HFFc6 (cell line): ENCODE measurements at places on chromosomes 13 and 19. TPM values are rescaled to one million over a fixed set of nuclear protein-coding genes. Genes with fewer than 3 reads are reported as not detected.

- H3K36me3 ChIP-seq: peaks cover 4% of the 10 kb centered on the region; the same call in 1 of the 2 replicates
- no peaks in the 10 kb centered on the region for H3K4me1 ChIP-seq
- H3K4me3 ChIP-seq: no peak overlapping the region
- no peak for DNase-seq
- H3K27me3 ChIP-seq: no peaks in the 10 kb centered on the region; the same call in 1 of the 2 replicates
Measured at GRCh38 chr19:20667281-20667680, 5.9 kb upstream of the ZNF626 start.

- no peak overlapping the region for H3K4me3 ChIP-seq
- no peaks in the 10 kb centered on the region for H3K27me3 ChIP-seq
- no peaks in the 10 kb centered on the region for H3K36me3 ChIP-seq
- no peak for DNase-seq
- H3K27ac ChIP-seq: no peak overlapping the region
- no peaks in the 10 kb centered on the region for H3K4me1 ChIP-seq
Measured at GRCh38 chr13:70171151-70171550, 62.9 kb upstream of the KLHL1 start.

DNA sequence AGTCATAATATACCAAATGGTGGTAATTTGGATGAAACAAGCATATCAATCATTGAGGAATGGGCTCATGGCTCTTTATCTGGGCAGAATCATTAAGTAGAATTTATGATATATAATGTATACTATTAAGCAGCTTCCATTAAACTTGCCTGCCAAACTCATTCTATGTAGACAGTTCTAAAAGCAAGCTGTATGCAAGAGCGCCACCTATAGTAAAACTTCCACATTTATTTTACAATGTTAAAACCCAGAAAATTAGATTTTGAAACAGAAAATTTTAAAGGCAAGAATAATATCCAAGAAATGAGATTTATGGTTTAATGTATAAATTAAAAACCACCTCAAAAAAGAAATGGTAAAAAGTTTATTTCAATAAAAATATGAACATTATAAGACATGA is 161.5 kb downstream of the MZT1 start:
- no peak overlapping the region for H3K27ac ChIP-seq
- no peak overlapping the region for H3K4me3 ChIP-seq
- H3K27me3 ChIP-seq: no peaks in the 10 kb centered on the region; the same call in 1 of the 2 replicates
- DNase-seq: peak; percentile 10

DNA sequence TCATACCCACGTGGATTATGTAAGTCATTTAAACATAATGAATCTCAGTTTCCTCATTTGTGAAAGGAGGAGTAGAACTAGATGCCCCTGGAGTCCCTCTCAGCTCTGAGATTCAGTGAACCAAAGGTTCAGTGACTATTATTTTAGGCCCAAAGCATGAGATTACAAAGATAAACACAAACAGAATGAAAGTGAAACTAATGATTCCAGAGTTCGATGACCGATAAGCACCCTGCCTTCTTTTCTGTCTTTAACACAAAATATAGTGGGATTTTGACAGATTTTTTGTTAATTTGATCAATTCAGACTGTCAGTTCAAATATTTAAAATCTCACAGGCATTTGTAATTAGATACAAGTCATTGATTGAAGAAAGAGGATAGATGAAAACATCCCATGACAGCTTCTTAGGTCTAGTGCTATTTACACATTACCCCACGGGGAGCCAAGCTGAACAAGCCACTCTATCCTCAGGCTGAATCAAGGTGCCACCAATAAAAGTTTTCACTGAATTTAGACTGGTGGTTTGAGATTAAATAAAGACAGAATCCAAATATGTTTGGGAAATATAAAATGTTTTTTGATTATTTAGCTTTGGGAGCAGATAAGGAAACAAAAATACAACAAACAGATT is 64.6 kb upstream of the RAP2A start:
- peaks cover 3% of the 10 kb centered on the region; the same call in 1 of the 2 replicates for H3K27me3 ChIP-seq
- H3K36me3 ChIP-seq: peaks cover 36% of the 10 kb centered on the region
- H3K4me3 ChIP-seq: peak overlapping the region; percentile 87
- peak overlapping the region; percentile 86 for H3K27ac ChIP-seq

Gene CALR3
- total RNA-seq: not detected in 3 replicates

DNA sequence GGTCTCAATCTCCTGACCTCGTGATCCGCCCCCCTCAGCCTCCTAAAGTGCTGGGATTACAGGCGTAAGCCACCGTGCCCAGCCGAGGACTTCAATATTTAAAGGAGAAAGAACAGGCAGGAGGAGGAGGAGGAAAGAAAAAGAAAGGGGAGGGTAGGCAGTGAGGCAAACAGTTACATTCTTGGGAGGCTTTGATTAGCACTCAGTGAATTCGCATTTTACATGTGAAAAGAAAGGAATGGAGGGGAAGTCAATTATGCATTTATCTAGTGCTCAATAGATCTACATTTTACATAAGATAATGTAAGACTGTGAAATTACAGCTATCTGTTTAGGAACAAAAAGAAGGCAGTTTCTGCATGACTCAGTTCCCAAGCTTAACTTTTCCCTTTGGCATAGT is 30.9 kb upstream of the CXCL17 start:
- peaks cover 11% of the 10 kb centered on the region for H3K4me1 ChIP-seq
- H3K4me3 ChIP-seq: no peak overlapping the region
- H3K36me3 ChIP-seq: no peaks in the 10 kb centered on the region
- no peak for DNase-seq

Gene FAM216B
- not detected in 3 replicates for total RNA-seq

Gene PLPPR3
- 0.15 TPM in 1 of 3 replicates, not detected in the others for total RNA-seq
